ENCODE measurements at places on chromosomes 6 and 20.

GRCh38 chr6:18451756-18452155 is 64.6 kb downstream of the RNF144B start:
- no peak for DNase-seq

DNA sequence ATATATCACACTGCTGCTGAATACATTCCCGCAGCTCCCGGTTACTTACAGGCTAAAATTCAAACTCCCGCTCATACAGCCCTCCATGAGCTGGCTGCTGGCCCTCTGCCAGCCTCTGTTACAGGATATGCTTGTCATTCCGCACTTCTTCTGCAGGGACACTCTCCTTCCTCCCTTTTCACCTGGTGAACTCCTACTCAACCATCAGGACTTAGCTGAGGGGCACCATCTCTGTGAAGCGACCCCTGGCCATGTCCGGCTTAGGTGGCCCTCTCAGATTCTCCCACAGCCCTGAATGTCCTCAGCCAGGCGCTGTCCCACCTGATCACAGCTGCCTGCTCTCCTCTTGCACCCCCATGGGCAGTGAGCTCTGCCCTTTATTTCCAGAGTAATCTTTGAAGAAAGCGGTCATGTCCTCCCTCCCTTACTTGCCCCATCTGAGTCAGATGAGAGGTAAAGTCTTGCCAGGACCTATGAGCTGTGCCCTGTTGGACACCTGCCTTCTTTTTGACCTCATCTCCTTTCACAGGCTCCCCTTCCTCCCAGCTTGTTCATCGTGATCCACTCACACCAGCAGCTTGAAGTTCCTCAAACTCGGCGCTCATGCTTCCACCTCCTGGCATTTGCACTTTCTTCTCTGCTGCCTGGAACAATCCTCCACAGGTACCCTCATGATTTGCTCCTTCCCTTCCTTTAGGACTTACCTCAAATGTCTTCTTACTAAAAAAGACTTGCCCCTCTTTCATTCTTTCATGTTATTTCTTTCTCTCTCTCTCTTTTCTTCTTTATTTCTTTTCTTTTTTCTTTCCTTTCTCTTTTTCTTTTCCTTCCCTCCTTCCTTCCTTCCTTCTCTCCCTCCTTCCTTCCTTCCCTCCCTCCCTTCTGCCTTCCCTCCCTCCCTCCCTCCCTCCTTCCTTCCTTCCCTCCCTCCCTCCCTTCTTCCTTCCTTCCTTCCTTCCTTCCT is 5.6 kb downstream of the CYP24A1 start:
- no peak for DNase-seq

DNA sequence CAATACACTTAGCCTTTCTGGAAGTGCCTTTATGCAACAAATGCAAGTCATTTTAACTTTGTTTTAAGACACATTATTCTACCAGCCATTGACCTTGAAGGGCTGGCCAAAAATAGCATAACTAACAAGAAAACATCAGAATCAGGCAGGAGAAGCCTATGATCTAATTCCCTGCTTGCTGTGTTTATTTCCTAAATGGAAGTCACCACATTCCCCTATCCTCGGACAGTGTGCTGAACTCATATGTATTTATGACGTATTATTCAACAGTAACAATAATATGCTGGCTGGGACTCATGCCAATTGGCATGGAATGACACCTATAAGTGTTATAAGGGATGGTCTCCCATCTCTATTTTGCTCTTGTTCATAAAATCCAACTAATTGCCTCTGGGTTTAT is 140.7 kb downstream of the MAP3K7 start:
- DNase-seq: no peak

GRCh38 chr20:2279253-2279779 is 16.5 kb upstream of the TGM3 start:
- DNase-seq: no peak

GRCh38 chr20:62961310-62961783 is 8.8 kb downstream of the SLC17A9 start:
- no peak for DNase-seq

- DNase-seq: no peak
These were observed 458.7 kb downstream of the RNF144B start for GRCh38 chr6:18845896-18846295.

- peak; percentile 31 for DNase-seq
These were observed 33.5 kb downstream of the NEDD9 start for GRCh38 chr6:11198663-11199603.

GRCh38 chr6:11769811-11770545 is 8.6 kb downstream of the ADTRP start:
- peak; percentile 38 for DNase-seq
